ENCODE measurements at places on chromosomes 2 and 18.
A peak's percentile ranks its signal among the peaks of the same experiment; 100 is the strongest.

GRCh38 chr2:36889795-36890194 is 76.5 kb downstream of the STRN start:
- no peak for DNase-seq

DNA sequence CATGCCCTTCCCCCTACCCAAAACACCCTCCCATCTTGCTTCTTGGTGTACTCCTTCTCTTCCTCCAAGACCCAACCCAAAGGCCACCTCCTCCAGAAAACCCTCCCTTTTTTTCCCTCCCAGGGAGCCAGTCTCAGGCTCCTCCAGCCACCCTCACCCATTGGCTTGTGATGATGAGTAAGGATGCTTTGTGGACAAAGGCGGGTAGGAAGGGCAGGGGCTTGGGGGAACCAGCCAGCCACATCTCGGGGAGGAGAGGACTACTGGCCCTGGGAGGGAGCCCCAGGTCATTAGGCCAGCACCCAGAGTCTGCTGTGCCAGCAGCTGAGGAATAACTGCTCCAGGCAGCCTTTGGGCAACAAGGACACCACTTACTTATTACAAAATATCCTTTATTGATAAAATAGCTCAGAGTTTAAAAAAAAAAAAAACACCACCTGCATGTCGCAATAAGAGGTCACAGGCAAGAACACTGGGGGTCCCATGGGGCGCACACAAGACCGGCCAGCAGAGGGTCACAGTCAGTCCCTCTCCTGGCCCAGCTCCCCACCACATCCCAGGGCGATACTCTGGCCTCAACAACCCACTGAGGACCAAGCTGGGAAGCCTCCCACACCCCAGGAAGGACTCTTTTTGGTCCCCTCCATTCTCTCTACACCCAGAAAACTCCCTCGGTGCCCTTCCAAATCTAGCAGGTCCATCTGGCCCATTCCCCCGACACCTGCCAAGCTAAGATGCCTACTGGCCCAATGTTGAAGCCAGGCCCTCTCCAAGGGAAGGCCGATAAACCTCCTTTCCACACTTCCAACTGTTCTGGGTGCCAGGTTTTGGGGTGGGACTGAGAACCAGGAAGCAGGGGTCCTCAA is 3.6 kb downstream of the ADRA2B start:
- DNase-seq = no peak

GRCh38 chr18:55665506-55665905 is 77.5 kb upstream of the TCF4 start:
- DNase-seq = no peak

- no peak for DNase-seq
Measured at GRCh38 chr2:65033178-65033577, 23.0 kb upstream of the CEP68 start.

GRCh38 chr18:22276334-22276713 is 106.9 kb downstream of the GATA6 start:
- peak; percentile 68 for DNase-seq

DNA sequence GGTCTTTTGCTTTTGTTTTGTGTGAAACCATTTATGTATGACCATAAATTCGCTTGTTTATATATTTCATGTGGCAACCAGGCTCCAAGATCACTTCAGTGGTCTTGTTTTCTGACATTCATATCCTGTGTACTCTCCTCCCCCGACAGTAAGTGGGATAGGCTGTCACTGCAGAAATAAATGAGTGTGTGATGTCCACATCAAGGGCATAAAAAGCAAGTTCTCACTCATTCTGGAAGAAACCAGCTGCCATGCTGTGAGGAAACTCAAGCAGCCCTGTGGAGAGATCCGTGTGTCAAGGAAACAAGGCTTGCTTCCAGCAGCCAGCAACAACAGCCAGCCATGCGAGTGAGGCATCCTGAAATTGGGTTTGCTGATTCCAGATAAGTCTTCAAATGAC is 39.2 kb upstream of the GNAL start:
- DNase-seq = no peak

DNA sequence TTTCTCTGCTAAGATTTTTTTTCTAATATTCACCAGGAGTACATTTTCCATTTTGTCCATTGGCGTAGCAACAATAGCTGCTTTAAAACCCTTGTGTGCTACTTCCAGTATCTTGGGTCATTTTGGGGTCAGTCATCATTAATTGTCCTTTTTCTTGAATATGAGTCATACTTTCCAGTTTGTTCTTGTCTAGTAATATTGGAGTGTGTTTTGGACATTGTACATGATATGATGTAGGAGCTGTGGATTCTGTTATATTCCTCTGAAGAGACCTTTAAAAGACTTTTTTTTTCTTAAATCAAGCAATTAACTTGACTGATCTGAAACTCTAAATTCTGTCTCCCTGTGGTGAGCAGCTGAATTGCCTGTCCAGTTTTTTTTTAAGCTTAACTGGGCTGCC is 40.8 kb downstream of the AGPS start:
- DNase-seq = no peak

DNA sequence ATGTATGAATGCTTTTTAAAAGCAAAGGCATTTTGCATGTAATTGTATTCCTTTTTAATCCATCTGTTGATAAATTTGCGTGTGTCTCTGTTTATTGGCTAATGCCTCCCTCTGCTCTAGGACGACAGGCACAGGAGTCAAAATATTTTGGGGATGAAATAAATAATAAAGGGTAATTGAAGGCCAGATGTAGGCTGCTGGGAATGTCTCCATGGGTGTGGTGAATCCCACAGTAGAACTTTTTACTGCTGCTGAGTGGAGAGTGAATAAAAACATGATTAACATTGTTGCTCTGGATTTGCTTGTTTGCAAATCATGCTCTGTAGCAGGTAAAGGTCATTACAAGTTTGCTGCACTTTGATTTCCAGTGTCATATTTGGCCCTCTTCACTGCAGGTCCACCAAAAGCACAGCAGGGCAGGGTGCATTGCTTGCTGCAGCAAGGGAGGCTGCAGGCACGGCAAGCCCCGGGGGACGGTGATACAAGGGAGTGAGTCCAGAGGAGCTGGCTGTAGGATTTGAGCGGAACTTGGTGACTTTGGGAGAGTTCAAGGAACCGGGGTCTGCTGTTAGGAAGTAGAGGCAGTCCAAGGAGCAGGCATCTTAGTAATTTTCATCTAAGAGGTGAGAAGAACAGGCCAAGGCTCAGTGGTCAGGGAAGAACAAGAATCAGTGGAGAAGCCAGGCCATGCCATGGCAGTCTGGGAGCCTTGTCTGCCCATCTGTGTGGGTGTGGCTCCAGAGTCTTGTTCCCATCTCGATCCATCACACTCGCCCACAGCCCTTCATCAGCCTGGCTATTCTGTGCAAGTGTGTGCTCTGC is 201.5 kb upstream of the RAB6C start:
- DNase-seq = no peak

DNA sequence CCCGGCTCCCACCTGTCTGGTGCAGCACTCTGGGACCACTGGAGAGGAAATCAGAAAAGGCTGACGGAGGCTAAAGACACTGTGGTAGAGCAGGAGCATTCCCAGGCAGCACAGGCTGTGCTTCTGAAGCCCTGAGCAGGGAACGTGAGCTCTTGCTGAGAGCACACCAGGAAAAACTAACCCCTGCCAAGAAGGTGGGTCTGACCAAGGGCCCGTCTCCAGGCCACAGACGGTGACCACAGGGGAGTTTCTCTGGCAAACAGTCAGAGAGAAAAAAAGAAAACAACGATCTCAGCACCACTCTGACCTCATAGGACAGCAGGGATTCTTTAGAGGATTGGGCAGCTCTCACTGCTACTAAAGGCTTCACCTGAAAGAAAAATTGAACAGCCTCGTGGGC is 201.4 kb downstream of the AFF3 start:
- peak; percentile 43 for DNase-seq

DNA sequence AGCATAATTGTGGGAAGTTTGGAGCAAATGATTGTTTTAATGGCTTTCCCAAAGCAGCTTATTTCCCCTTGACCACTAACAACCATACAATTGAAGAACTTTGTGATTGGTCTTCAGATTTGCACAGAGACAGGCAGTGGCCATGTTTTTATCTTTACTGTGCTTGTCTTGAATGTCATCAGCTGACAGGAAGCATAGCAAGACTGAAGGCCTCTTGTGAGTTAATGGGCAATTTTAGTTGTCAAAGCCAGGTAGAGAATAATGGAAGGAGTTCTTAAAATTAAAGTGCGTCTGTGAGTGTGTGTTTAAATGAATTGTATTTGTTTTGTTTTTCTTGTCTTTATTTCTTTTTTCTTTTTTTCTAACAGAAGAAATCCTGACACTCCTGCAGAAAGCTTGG is 809.9 kb downstream of the TSN start:
- DNase-seq = no peak

- DNase-seq = no peak
Measured at GRCh38 chr2:51650769-51651168, 618.8 kb upstream of the NRXN1 start.

DNA sequence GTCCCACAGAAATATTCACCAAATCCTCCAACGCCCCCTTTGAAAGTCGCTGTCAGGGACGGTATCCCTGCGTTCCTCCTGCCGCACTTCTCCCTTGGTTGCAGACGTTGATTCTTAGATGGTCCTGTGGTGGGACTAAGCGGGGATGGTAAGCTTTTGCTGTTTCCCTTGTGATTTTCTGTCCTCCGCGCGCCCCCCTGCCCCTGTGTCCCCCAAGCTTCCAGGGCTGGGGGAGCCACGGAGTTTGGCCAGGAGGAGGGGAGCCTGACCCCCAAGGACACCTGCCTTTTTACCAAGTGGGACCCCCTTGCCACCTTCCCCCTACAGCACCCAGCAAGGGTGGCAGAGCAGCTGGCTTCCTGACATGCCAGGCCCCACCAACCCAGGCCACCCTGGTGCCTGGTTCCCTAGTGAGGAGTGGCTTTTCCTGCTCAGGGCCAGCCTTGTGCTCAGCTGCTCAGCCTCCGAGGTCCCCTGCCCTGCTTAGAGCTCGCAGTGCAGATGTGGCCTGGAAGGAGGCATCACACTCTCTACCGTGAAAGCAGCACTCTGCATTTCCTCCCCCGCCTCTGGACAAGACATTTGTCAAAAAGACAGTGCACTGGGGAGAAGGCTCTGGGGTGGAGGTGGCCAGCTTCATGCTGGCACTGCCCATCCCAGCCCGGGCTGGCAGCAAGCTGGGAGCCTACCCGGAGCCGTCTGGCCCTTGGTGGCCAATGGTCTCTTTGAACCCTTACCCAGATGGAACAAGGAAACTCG is 49.4 kb downstream of the TWIST2 start:
- DNase-seq = no peak

DNA sequence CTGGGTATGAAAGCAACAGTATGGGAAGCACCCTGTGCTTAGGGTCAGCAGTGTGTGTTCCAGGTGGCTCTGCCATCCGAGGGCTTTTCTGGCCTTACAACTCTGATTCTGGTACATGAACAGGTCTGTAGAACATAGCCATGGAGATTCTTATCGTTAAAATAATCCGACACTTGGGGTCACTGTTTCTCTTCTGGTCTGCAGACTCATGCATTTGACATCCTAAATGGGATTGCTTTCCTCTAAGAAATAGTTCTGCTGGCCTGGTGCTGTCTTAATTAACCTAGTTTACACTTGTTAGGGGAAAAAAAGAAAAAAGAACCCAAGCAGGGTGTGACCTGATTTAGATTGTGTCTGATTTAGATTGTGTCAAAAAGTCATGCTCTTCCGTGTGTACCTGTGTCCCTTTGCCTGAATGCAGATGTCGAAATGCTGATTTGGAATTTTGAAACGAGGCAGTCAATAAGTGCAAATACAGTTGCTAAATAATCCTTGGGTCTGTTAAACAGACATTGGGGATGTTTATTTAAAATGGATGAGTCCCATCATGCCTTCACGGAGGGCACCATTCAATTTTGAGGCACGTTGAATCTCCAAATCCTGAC is 59.6 kb downstream of the TRPM8 start:
- no peak for DNase-seq

DNA sequence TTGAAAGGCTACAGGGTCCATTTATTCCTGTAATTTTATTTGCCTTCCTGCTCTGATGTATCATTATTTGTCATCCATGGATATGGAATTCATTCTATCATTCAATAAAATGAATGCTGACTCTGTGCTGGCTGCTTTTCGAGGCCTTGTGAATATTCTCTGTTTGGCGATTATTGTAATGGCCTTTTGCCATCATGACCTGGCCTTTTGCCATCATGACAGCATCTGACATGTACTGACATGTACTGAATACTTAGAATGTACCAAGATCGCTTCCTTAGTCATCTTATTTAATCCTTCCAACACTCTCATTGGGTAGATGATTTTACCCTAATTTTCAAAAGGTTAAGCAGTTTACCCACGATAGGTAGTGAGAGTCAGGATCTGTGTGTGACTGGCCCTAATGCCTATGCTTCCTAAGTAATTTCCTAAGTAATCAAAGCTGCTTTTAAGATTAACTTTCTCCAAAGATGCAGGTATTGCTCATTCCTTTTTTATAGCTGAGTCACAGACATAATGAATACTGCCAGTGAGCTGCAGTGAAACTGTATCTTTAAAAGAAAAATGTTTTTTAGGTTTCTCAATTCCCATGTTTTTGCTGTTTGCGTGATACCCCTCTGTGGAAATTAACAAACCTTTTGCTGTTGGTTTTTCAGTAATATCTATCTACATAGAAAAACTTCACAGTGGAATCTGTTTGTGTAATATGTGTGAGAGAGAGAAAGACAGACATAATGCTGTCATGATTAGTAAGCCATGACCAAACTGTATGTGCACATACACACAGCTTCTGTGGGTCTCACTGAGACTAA is 127.8 kb downstream of the CERS6 start:
- DNase-seq = no peak

DNA sequence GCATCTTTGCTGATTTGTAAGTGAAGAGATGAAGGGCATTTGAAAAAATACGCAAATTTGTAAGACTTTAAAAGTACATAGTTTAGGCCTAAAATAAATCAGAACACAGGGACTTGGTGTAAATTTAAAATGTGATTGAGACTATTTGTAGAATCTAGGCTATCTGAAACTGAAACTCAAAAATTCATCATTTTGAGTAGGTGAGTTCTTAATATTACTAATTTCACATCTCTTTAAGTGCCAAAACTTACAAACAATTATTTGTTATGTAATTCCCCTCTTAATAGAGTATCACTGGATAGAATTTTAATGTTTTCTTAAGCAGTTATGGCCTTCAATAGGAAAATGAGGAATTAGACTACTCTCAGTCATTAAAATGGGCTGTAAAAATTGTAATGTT is 14.0 kb upstream of the HRH4 start:
- DNase-seq = no peak

All from right cardiac atrium (tissue), 5 donors.